ENCODE measurements at places on chromosomes 1 and 21. TPM values are rescaled to one million over a fixed set of nuclear protein-coding genes. Genes with fewer than 3 reads are reported as not detected.

Gene SNAP47
- total RNA-seq: 35.9 TPM

Gene ZNF648
- not detected for total RNA-seq

Gene CLEC20A
- total RNA-seq: not detected

Gene NUAK2
- 0.74 TPM for total RNA-seq

Gene THBS3
- 41.1 TPM for total RNA-seq

Gene SH2D5
- total RNA-seq: 1.6 TPM

Gene ERG
- total RNA-seq: 9.9 TPM
